Left lung (tissue), 14 donors: ENCODE measurements at places on chromosomes 1 and 21. TPM values are rescaled to one million over a fixed set of nuclear protein-coding genes. Genes with fewer than 3 reads are reported as not detected.
A peak's percentile ranks its signal among the peaks of the same experiment; 100 is the strongest.

TMEM269 gene
- not detected for total RNA-seq

- DNase-seq = no peak
Measured at GRCh38 chr1:175493321-175494010, 249.9 kb downstream of the TNR start.

DNA sequence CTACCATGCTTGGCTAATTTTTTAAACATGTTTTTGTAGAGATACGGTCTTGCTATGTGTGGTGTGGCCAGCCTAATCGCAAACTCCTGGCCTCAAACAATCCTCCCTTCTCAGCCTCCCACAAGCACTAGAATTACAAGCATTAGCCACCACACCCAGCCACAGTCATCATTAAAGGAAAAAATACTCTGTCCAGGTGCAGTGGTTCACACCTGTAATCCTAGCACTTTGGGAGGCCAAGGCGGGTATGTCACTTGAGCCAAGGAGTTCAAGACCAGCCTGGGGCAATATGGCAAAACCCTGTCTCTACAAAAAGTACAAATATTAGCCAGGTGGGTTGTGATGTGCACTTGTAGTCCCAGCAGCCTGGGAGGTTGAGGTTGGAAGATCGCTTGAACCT is 25.0 kb upstream of the NLRP3 start:
- no peak for DNase-seq

GRCh38 chr1:200184196-200184595 is 156.7 kb downstream of the NR5A2 start:
- peak; percentile 89 for DNase-seq

DNA sequence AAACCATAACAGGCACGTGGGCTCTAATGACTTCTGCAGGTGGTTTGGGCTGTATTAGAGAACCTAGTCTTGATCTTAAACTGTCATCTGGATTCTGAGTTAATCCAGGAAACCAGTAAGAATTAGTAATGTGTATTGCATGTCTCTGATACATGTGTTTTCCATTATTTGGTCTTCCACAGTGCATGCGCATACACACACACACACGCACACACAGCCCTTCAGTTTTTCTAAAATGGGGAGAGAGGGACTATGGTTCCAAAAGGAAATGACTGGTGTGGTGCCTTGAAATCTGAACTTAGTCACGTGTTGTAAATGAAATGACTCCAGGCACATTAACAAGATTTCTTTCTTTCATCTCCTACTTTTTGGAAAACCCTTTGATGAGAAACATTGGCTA is 67.6 kb downstream of the OLFML2B start:
- no peak for DNase-seq
